ENCODE measurements at places on chromosomes 5 and 9.

- DNase-seq, result no peak
These were observed 139.9 kb downstream of the PDE4D start for GRCh38 chr5:59753599-59753998.

GRCh38 chr5:61496860-61497259, 164.8 kb downstream of the ZSWIM6 start:
- DNase-seq, result no peak

GRCh38 chr9:97478301-97478981, 23.0 kb upstream of the TMOD1 start:
- no peak for DNase-seq

DNA sequence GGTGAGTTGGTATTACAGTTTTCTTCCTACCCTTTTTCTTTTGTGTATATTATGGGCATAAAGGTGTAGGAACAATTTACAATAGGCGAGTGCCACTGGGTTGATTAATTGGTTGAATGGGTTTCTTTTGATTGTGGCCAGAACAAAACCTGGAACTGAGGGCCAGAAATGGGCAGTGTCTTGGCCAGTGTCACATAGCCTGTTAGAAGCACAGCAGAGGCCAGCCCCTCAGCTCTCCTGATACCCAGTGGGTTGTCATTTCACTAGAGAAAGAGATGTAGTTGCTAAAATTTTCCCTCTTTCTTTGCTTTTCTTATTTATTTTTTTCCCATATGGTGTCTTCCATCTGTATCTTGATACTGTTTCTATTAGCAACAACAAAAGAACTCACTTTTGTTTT, 38.8 kb upstream of the SEMA6A start:
- DNase-seq, result no peak

GRCh38 chr5:179316982-179317381, 28.3 kb downstream of the ADAMTS2 start:
- no peak for DNase-seq

GRCh38 chr9:13975611-13976290, 338.2 kb downstream of the NFIB start:
- no peak for DNase-seq

DNA sequence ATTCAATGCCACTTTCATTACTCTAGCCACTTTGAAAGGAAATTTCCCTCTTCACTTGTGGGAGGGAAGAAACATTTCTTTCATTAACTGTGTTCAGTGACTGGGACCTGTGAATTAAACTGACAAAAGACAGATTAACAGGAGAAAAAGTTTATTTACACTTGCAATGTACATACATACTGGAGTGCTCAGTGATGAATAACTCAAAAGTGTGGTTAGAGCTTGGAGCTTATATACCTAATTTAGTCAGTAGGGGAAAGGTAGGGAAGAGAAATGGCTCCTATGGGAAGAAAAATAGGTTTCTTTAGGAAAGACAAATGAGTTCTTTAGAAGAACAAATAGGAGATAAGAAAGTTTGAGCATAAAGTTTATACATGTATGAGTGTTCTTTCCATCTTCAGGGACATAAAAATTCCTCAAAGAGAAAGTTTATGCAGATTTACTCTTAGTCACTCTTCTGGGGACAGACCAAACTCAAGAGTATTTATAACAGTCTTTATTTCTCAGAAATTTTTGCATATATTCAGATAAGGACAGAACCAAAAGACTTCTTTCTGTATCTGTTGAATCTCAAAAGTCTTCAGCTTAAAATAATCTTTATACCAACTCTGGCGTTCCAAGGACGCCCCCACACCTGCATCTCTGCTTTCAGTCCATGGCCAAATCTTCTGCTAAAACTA, 120.0 kb upstream of the RAI14 start:
- no peak for DNase-seq

DNA sequence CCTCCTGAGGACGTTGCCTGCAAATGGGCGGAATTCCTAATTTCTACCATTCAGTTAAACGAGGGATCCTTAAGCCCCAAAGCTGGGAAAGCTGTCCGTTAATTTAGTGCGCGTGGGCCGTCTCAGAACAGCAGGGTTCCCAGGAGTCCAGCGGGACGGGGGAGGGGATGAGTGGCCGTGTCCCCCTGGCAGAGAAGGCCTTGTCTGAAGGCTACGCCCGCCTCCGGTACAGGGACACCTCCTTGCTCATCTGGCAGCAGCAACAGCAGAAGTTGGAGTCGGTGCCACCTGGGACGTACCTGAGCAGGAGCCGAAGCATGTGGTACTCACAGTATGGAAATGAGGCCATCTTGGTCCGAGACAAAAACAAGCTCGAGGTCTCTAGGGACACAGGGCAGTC, 1.3 kb downstream of the BRD3OS start:
- no peak for DNase-seq

- no peak for DNase-seq
These were observed 3.1 kb downstream of the AGXT2 start for GRCh38 chr5:35044649-35045048.

Data from CD8-positive, alpha-beta T cell (primary cell).